ENCODE measurements at places on chromosomes 11 and 22.
A peak's percentile ranks its signal among the peaks of the same experiment; 100 is the strongest.

GRCh38 chr11:110425751-110426545, 3.8 kb upstream of the FDX1 start:
- DNase-seq: peak; percentile 56

- no peak for DNase-seq
Observed at GRCh38 chr22:18909556-18909955, 3.4 kb downstream of the DGCR6 start.

DNA sequence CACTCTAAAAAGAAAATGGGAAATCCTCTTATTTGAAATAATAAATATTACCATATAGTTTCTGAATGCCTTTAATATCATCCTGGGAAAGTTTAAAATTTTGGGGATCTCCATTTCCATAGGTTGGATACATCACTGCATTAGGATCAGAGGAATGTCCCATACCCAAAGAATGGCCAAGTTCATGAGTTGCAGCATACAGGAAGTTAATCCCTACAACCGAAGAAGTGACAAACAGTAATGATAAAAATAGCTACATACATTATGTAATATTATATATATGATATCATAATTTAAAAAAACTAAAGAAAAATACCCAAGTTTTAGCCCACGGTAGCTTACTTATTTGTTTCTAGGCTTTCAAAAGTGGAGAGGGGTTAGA, 7.4 kb downstream of the MMP7 start:
- DNase-seq: peak; percentile 42

GRCh38 chr11:11587122-11587521, 34.7 kb downstream of the GALNT18 start:
- no peak for DNase-seq

DNA sequence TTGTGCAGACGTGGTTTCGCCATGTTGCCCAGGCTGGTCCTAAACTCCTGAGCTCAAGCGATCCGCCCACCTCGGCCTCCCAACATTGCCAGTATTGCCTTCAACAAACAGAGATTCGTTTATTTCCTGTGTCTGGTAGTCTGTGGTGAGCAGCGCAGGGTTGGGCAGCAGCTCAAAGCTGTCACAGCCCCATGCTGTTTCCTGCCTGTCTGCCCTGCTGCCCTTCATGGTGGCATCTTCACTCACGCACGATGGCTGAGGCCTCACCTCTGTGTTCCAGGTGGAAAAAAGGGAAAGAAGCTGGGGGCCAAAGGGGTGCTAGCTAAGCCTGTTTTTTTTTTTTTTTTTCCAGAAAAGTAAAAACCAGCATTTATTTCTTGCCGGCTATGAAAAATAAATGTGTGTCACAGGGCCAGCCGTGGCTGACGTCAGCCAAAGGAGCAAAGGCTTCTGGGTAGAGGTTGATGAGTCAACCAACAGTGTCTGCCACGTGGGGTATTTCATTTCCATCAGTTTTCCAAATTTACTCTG, 28.8 kb downstream of the TBC1D22A start:
- peak; percentile 81 for DNase-seq

- peak; percentile 79 for DNase-seq
Observed at GRCh38 chr22:28670161-28670560, 9.5 kb downstream of the TTC28 start.

DNA sequence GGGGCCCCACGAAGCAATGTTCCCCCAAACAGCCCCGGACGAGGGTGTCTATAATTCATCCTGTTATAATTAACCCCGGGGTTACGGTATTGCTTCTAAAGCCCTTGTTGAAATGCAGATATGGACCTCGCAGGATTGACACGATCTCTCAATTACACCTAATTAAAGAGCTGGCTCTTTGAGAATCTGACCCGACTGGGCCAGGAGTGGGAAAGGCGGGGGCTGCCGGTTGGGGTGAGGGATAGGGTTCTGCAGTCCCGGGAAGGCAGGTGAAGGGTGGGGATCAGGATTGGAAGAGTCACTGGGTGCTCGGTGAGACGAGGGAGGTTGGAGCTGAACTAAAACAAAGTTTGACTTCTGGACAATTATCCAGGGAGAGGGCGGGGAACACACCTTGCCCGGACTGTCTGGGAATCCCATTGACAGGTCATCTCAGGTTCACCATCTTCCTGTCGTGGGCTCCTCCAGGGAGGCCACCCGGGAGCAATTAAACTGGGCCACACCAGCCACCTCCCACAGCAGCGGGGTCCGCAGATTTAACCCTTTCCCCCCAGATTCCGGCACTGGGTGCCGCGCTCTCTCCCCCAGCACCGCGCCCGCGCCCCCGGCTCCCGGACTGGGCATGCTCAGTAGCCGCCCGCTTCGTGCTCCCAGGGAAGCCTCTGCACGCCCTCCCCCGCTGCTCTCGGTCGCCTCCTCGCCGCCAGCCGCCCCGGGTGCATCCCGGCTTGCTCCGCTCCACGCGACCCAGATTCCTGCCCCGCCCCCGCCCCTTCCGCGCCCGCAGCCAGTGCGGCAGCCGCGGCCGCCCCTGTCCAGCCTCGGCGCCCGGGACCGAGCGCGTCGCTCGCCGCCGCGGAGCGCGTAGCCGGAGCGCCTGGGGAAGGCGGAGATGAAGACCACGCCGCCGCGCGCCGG, at the start of gene ELMOD1:
TSS of gene ELMOD1 (plus strand) at position 688 of the 918 bp plus-strand sequence. CDS start 27,043 bp downstream, outside the sequence.
- no peak for DNase-seq

DNA sequence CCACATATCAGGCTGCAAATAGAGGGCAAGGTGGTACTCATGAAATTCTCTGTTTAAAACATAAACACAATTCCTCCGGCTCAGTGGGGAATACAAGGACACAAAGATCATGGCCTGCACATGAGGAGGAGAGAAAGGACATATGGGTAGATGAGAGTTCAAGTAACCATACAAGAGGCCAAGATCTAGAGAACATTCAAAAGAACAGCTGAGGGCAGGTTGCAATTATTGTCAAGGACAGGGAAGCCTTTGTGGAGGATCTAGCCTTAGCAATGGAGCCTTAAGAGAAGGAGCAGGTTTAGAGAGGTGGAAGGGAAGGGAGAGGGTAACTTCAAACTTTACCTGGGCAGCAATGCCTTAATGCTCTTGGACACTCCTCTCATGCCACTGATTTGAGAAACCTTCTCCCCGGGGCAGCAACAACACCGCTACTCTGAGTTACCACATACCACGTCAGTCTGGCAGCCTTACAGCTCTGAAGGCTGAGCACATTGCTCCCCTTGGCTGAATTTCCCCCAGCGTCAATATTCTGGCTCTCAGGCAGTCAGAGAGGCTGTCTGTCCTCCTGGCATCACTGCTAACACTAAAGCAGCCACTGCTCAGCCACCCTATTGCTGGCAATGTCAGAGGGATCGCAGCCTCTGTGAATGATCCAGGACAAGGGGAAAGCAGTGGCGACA, 55.5 kb downstream of the CLPB start:
- DNase-seq: no peak

GRCh38 chr22:38740754-38741153, 15.0 kb downstream of the SUN2 start:
- DNase-seq: no peak

Data from inflammatory macrophage treated with lipopolysaccharide for 4 hours (primary cell).